Muscle of leg (tissue), 16 donors: ENCODE measurements at places on chromosomes 5 and 9.

DNA sequence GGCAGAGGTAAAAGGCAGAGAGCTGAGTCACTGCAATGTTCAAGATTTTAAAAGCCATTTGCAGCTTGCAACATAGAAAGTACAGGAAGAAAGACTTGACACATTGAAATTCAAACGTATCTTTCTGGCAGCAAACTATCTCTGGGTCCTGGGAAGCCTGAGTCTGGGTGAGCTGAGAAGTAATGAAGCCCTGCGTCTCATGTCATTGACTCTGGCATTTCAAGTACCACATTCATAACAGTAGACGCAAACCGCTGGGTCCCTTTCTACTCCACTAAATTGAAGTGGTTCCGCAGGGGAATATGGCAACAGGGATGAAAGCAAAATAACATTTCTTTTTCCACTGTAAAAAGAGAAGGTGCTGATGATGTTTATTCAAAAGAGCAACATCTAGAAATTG is 694.3 kb downstream of the BRINP1 start:
- H3K27me3 ChIP-seq, result no peaks in the 10 kb centered on the region
- DNase-seq, result no peak
- H3K4me3 ChIP-seq, result no peak overlapping the region

GRCh38 chr5:141343242-141343952 is at the start of gene PCDHGA3:
PCDHGA3 (plus strand) TSS chr5:141343829; CDS start chr5:141344034, 205 bp downstream.
- H3K36me3 ChIP-seq, result no peaks in the 10 kb centered on the region
- peak; percentile 18 for DNase-seq
- H3K27me3 ChIP-seq, result peaks cover 8% of the 10 kb centered on the region
- H3K4me1 ChIP-seq, result no peaks in the 10 kb centered on the region

GRCh38 chr5:170629566-170630175 is 125.9 kb downstream of the KCNIP1 start:
- H3K4me1 ChIP-seq, result peaks cover 42% of the 10 kb centered on the region
- H3K27ac ChIP-seq, result no peak overlapping the region
- no peak for DNase-seq
- H3K27me3 ChIP-seq, result peaks cover 4% of the 10 kb centered on the region

GRCh38 chr5:15489571-15490235 is 10.3 kb upstream of the FBXL7 start:
- no peaks in the 10 kb centered on the region for H3K27me3 ChIP-seq
- H3K4me3 ChIP-seq, result no peak overlapping the region
- no peaks in the 10 kb centered on the region for H3K4me1 ChIP-seq
- H3K27ac ChIP-seq, result no peak overlapping the region

GRCh38 chr9:105431424-105432246 is 16.2 kb upstream of the FSD1L start:
- DNase-seq, result no peak
- H3K27me3 ChIP-seq, result no peaks in the 10 kb centered on the region
- H3K36me3 ChIP-seq, result no peaks in the 10 kb centered on the region
- no peak overlapping the region for H3K27ac ChIP-seq
- H3K4me1 ChIP-seq, result no peaks in the 10 kb centered on the region

DNA sequence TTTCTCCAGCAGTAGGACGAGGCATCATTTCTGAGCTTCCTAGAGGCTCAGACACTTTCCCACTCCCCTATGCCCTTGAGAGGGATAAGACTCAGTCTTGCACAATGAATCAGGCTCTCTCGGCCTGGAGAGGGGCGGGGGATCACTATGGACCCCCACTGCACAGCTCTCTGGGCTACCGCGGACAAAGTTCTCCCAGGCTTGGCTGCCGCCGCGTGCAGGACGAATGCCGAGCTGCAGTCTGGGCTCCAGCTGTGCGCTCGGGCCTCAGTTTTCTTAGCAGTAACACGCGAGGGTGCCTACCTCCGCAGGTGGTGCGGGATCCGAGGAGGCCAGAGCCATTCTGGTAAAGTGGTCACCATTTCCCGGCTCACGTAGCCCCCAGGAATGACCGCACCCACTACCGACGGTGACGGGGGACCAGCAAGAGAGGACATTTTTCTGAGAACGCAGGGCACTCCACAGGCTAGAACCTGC is 3.4 kb upstream of the MYORG start:
- H3K4me1 ChIP-seq, result peaks cover 41% of the 10 kb centered on the region
- no peaks in the 10 kb centered on the region for H3K36me3 ChIP-seq
- peak; percentile 32 for DNase-seq
- no peak overlapping the region for H3K27ac ChIP-seq
- H3K27me3 ChIP-seq, result peaks cover 38% of the 10 kb centered on the region
- peak overlapping the region; percentile 58 for H3K4me3 ChIP-seq

DNA sequence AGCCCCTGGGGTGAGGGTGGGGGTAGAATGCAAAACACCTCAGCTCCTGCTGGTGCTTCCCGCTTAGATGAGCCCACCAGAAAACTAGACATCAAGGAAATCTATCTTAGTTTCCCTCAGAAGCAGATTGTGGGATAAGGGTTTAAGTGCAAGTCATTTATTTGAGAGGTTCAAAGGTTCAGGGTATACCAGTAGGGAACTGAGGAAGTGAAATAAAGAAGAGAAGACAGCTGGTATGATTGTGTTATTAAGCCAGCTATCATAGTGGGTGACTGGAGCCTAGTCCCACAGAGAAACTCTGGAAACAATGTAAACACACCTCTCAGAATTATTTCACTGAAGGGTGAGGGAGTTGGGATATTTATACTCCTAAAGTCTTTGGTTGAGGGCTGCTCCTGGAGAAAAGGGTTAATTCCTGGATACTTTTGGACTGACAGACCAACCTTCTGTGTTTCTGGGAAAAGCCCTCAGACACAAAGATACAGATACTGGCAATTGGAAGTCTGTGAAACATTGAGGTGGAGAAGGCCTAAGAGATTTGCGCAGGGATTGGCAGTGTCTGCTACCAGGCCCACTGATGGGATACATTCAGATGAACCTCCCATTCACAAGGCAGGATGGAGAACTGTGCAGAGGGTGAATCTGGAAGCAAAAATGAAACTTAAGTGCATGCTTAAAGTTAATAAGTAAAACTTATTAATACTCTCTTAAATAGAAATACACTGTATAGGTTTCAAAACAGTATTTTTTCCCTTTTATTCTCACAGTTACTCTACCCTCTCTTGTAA is 6.4 kb upstream of the DCTN4 start:
- H3K27ac ChIP-seq, result peak overlapping the region; percentile 65
- no peak overlapping the region for H3K4me3 ChIP-seq
- peaks cover 10% of the 10 kb centered on the region for H3K4me1 ChIP-seq
- no peak for DNase-seq
- H3K36me3 ChIP-seq, result no peaks in the 10 kb centered on the region
- peaks cover 1% of the 10 kb centered on the region for H3K27me3 ChIP-seq

GRCh38 chr5:107820429-107820828 is 149.7 kb upstream of the EFNA5 start:
- no peak overlapping the region for H3K27ac ChIP-seq
- no peak overlapping the region for H3K4me3 ChIP-seq
- no peak for DNase-seq
- H3K27me3 ChIP-seq, result no peaks in the 10 kb centered on the region
- H3K4me1 ChIP-seq, result no peaks in the 10 kb centered on the region
- H3K36me3 ChIP-seq, result no peaks in the 10 kb centered on the region

GRCh38 chr5:53069626-53070025 is 39.9 kb downstream of the MOCS2 start:
- H3K27ac ChIP-seq, result no peak overlapping the region
- DNase-seq, result peak; percentile 83
- H3K4me3 ChIP-seq, result no peak overlapping the region
- H3K27me3 ChIP-seq, result no peaks in the 10 kb centered on the region

DNA sequence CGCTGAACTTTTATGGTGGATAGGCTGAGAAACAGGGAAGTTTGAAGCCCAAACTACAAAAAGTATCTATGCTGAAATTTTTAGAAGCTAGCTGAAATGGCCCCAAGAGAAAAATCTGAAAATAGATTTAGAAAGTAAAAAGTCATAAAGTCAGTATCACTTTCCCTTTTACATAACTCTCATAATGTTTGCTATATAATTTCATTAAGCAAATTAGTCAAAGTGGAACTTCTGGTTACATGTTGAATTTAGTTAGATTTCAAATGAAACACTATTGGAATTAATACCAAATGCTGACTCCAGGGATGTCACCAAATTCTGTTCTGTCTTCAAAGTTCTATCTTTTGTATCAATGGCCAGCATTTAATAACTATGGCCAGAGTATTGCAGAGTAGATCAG is 126.9 kb downstream of the TTC39B start:
- no peaks in the 10 kb centered on the region for H3K27me3 ChIP-seq
- peaks cover 2% of the 10 kb centered on the region for H3K36me3 ChIP-seq
- no peak for DNase-seq
- peaks cover 2% of the 10 kb centered on the region for H3K4me1 ChIP-seq
